Astrocyte of the spinal cord (primary cell): ENCODE measurements at places on chromosomes 6 and 20.
A peak's percentile ranks its signal among the peaks of the same experiment; 100 is the strongest.

DNA sequence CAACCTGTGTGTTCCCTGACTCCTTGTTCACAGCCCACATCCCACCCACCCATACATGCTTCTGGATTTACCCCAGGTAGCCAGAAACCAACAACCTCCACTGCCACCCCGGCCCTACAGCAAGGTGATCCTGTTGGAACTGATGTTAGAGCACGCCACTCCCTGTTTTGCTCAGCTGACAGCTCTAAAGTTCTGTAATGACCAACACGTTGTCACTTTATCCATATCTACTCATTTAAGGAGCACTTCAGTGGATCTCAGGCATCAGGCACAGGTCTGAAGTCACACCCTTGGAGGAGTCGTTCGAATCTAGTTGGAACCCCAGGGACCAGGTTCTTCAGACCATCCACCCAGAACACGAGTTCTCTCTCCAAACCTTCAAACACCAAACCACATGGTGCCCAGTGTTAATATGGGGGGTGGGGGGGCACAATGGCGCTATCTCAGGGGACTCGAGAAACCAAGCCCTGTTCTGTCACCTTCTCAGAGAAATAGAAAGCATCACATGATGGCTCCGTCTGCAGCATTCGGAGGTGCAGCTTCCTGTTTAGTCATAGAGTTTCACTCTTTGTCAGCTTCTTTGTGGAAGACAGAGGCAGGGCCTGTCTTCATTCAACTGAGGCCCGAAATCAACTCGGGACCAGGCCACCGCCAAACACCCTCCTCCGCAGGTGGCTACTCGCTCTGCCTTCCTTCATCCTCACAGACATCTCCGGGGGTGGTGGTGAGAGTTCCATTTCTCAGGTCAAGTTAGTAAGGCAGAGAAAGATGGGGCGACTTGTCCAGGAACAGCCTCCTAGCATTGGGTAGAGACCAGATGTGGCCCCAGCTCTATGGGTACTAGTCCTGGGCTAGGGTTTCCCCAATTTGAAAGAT is 142.2 kb downstream of the NFATC2 start:
- no peak for DNase-seq

DNA sequence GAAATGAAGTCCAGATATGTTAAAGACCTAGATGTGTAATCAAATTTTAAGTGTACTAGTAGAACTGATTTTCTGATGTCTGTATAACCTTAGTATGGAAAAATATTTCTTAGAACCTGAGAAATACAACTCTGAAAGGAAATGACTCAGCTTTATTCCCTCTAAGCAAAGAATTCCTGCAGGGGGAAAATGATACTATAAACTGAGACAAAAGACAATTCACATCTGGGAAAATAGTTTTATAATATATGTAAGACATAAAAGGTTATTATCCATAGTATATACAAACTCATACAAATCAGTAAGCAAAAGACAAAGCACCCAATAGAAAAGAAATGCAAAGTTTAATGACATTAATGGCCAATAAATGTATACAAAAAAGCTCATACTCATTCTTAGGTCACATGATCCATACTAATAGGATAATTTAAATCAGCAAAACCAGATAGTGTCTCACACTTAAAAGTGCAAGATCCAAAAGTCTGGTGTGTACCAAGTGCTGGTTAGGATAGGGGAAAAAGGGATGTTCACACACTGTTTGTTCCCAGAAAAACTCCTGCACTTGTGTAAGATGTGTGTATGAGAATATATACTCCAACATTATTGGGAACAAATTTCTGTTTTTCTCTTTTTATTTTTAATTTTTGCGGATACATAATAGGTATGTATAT is 22.6 kb downstream of the RNF217 start:
- peak; percentile 73 for DNase-seq

DNA sequence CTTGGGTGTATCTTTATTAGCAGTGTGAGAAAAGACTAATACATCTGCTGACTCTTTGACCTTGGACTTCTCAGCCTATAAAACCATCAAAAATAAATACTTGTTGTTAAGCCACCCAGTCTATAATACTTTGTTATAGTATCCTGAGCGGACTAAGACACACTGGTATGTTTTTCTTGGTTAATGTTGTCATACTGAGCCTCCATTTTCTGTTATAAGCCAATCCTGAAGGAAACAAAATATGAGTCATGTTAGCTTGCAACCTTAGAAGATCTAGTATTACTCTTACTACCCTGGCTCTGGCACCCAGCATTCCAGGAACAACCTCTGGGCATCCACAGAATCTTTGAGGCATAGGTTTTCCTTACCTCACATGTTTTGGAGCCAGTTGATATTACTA is 307.2 kb downstream of the FRK start:
- peak; percentile 64 for DNase-seq

- DNase-seq = peak; percentile 95
Measured at GRCh38 chr20:10217721-10218410, 764 bp upstream of the SNAP25 start.

GRCh38 chr20:39066471-39067242 is 104.5 kb downstream of the DHX35 start:
- DNase-seq = no peak

DNA sequence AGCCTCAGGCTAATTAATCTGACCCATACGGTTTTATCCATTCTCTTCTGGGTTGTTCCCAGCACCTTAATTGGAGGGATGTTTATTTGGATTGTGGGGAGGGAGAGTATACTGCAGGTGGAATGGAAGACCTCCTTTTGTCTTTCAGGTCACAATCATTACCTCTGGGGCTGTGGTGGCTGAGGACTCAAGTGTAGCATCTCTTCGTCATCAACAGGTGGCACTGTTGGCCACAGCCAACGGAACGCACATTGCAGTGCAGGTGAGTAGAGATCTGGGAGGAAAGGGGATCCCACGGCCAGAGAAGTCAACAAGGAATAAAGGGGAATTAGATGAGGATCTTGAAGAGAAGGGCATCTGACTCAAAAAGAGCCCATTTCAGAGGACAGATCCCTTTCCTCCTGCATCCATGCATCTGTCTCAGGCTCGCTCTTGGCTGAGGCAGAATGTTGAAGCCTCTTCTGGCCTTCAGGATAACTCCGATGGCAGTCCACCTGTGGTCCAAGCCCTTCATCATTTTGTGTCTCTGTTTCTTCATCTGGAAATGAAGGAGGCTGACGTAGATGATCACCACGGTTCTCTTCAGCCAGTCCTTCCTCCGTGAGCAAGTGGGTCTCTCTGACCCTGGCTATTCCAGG is 3.2 kb upstream of the DEF6 start:
- DNase-seq = peak; percentile 33

- DNase-seq = no peak
Measured at GRCh38 chr6:34511915-34512737, 44.0 kb downstream of the SPDEF start.

GRCh38 chr6:100449239-100449691 is 15.5 kb downstream of the SIM1 start:
- no peak for DNase-seq

GRCh38 chr20:62010551-62011402 is 54.9 kb downstream of the TAF4 start:
- peak; percentile 61 for DNase-seq

DNA sequence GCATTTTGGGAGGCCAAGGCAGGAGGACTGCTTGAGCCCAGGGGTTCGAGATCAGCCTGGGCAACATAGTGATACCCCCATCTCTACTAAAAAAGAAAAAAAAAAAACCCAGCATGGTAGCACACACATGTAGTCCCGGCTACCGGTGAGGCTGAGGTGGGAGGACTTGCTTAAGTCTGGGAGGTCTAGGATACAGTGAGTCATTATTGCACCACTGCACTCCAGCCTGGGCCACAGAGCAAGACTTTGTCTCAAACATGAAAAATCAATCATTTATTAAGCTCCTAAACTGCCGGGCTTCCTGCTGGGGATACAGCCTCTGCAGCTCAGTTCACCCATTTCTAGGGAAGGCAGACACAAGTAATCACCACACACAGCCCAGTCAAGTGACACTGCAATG is 7.3 kb upstream of the USP45 start:
- DNase-seq = peak; percentile 22

- no peak for DNase-seq
Measured at GRCh38 chr6:144786825-144787224, 501.7 kb downstream of the UTRN start.

DNA sequence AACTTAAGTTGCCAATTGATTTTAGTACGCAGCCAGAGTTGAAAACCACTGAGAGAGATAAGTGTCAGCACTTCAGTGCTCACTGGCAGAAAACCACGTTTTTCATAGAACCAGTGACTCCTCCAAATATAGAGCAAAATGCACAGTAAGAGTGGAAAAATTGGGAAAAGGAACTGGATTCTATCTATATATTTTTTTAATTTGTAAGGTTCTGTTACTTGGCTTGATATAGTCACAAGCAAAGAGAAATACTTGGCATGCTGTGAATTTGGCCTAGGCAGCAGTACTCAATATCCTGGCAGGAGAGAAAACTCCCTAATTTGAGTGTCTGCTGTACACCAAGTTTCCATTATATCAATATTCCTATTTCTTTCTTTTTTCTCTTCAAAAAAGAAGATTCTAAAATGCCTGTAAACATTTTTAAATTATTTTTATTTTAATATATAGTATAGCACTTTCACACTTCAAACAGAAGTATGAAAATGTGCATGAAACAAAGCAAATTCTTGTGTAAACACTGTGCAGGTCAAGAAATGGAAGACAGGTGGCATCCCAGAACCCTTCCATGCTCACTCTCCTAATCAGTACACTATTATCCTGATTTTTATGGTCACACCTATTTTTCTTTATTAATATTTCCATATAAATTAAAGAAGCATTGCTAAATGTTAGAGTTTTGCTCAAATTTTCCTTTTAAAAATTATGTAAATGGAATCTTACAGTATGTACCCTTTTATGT is 561.8 kb upstream of the RNF217 start:
- DNase-seq = no peak

DNA sequence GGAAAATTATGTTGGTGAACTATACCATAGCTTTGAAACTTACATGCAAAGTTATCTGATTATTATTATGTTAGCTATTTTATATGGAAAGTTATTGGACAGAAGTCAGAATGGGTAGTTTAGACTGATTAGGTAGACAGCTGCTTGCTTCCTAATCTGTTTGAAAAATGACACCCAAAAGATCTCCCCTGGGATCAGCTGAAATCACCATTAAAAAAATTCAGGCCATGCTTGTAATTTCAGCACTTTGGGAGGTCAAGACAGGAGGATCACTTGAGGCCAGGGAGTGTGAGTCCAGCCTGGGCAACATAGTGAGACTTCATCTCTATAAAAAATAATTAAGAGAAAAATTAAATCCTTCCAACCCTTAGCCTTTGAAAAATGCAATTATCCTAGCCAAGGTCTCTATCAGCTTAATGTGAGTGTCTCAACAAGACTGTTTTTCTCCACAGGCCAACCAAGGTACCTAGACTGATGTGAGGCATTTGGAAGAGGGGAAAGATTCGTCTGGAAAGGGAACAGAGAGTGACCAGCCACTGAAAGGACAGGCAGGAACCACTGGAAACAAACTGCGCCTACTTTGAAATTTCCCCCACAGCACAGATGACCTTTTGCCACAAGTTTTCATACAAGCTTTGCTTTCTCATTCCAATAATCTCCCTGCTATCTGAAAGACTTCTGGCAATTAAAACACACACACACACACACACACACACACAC is 232.3 kb downstream of the GMPR start:
- DNase-seq = no peak

DNA sequence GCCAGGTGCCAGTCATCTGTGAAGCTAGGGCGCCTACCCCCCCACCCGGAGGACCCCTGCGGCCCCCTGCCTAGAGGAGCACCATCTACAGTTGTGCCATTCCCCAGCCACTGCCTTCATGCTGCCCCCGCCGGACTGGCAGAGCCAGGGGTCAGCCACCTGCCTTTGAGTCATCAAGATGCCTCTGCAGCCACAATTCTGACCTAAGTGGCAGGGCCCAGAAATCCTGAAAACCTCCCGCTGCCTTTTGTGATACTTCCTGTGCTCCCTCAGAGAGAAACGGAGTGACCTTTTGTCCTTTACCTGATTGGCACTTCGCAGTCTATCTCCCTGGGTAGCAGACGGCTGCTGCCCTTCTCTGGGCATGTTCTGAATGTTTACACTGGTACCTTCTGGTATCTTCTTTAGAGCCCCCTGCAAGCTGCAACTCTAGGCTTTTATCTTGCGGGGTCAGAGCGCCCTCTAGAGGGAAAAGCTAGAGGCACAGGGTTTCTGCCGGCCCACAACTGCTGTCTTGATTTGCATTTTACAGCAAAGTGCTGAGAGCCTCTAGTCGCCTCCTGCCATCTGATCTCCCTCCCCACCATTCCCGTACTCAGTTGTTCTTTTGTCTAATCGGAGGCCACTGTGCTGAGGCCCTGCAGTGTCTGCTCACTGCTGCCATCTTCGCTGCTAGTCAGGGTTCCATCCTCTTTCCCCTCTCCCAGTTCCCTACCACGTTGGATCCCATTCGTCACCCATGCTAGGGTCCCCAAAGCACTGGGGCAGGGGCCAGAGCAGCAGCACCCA is 26.9 kb downstream of the SPATA2 start:
- peak; percentile 67 for DNase-seq

GRCh38 chr20:59850018-59850641 is 83.3 kb downstream of the SYCP2 start:
- DNase-seq = peak; percentile 58

DNA sequence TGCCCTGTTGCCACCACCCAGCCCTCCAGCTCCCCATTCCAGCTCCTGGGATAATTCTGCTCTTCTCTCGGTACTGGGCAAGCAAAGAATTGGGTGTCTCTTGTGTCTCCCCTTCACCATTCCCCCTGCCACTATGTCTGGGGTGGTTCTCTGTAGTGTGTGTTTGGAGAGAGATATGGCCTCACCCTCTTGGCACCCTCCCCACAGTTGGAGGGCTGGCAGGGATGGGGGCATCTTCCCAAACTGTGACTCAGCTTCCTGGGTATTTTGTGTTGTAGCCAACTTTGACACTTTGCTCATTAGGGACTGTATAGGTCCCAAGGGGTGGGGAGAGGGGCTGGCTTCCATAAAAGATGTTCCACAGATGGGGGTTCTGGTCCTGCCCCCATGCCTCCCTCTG is 1.7 kb downstream of the TNXB start:
- DNase-seq = no peak

DNA sequence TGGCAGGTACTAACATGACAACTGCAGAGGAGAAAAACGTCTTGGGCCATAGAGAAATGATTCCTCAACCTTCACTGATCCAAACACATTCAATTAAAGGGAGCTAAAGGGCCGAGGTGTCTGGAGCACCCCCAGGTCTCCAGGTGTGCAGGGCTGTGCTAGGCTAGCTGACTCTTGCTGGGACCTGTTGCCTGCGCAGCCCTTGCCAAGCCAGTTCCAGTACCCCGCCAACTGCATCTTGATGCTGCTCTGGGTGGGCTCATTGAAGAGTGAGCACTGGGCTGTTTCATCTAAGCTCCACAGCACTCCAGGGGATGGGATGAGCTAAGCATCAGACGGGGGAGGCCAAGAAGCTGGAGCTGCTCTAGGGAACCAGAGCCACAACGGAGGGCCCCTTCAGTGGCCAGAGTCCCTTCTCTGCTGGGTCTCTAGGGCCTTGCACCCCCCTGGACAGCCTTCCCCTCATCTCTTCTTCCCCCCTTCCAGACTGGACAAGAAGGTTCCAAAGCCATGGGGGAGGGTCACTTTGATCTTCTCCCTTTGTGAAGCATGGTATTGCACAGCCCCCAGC is 15.9 kb downstream of the LEMD2 start:
- no peak for DNase-seq
